Right atrium auricular region (tissue), 2 donors: ENCODE measurements at places on chromosomes 1 and 21.
A peak's percentile ranks its signal among the peaks of the same experiment; 100 is the strongest.

GRCh38 chr1:152486400-152487006, 24.1 kb upstream of the LCE5A start:
- no peak for DNase-seq

- DNase-seq = no peak
These were observed 182.9 kb downstream of the BACH1 start for GRCh38 chr21:29481641-29482040.

GRCh38 chr1:181341026-181341632, 142.2 kb upstream of the CACNA1E start:
- DNase-seq = no peak

GRCh38 chr1:23625459-23625858, 66.1 kb upstream of the RPL11 start:
- DNase-seq = no peak

DNA sequence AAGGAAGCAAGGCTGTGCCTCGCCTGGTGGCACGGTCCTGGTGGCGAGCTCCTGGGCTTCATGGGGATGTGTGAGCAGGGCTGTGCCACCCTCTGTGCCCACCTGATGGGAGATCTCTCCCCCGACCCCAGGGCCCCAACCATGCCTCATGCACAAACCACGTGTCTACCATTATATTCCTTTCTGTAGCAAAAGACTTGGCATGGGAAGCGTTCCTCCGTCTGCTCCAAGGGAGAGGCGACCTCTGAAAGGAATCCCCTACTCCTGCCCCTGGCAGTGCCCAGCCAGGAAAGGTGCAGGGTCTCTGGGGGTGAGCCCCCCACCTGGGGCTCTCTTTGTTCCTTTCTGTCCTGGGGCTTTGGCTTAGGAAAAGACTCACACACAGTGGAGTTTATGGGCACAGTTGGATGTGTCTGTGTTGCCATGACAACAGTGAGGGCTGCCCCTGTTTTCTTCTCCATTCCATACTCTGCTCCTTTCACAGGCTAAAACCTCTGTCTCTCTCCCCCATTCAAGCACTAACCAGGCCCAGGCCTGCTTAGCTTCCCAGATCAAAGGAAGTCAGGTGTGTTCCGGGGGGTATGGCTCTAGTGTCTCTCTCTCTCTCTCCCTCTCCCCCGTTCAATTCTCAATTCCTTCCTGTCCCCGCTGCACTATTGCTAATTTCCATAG, 21.4 kb upstream of the LRRN2 start:
- no peak for DNase-seq

GRCh38 chr21:22244516-22244915, 1246.3 kb downstream of the NCAM2 start:
- DNase-seq = no peak

DNA sequence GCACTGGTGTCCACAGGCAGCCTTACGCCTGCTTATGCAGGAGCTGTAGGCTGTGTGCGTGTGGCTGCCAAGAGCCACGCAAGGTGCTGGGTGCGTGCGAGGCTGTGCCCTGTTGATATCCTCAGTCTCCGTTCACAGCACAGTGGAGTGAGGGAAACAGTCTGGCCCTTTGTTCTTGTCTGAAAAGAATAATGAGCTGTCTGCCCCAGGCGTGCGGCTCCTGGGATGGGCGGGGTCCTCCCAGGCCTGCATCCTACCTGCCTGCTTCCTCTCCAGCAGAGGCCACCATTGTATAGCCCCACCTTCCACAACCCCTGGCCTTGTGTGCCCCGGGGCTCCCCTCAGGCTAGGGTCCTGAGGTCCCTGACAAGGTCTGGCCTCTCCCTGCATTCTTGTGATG, 47.0 kb upstream of the KDM4A start:
- DNase-seq = no peak

- no peak for DNase-seq
These were observed 698.0 kb downstream of the PTPRU start for GRCh38 chr1:29934255-29934772.

DNA sequence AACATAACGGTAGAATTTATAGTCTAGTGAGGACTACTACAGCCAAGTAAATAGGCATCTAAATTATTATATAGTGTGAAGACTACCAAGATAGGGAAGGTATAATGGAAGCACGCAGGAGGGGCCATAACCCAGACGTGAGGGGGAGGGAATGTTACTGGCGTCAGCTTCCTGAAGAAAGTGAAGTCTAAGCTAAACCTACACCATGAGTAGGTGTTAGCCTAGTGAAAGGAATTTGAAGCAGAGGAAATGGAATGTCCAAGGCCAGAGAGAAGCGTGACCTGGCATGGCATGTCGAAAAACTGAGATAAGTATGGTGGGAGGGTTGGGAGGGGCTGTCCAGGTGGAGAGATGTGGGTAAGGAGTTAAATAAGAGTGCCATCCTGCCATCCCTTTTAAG, 140.5 kb downstream of the SLC44A5 start:
- no peak for DNase-seq

- DNase-seq = no peak
These were observed 25.7 kb downstream of the MAPKAPK2 start for GRCh38 chr1:206710460-206710823.

DNA sequence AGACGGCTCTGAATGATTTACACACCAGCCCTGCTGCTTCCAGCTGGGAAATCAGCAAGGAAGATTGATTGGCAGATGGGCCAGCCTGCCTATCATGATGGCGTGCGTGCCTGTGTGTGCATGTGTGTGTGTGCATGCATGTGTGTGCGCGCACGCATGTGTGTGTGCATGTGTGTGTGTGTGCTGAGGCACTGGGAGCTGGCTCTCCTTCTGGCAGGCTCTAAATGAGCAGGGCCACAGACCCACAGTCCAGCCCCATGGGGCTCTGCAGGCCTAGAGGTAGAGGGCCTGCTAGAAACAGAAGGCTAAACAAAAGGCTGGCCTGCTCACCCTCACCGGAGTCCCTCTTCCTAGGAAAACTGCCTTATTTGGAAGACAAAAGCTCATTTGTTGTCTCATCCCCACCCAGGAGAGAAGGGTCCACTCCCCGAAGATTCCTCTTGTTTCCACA, 6.0 kb downstream of the KLHDC8A start:
- no peak for DNase-seq

GRCh38 chr1:28200234-28200873, 23.9 kb upstream of the PTAFR start:
- DNase-seq = no peak

DNA sequence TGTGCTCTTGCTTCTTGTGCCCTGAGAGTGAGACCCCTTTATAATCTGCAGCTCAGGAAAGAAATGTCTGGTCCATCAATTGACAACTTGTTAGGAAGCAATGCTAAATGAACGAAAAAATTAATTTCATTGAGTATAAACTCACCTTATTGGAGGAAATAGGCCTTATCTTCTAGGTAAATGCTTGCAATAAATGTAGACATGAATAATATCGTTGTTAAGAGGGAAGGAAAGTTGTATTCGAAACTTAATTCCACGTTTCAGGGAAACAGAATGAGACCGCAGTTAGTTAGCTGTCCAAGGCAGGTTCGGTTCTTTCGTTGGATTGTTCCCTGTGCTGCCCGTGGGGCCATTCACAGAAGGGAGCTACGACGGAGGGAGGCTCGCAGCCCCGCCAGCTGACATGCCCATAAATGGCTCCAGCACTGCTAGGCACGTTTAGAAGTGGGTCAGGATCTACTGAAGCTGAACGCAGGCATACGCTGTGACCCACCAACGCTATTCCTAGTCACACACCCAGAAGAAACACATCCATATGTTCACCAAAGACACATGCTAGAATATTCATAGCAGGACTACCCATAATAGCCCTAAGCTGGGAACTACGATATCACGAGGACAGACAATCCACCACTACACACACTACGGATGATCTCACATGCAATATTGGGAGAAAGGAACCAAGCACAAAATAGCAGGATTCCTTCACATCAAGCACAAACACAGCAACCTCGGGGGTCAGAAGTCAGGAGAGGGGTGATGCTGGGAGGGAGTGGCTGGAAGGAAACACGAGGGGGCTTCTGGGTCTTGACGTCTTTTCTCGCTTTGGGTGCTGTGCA, 56.2 kb upstream of the LBR start:
- DNase-seq = peak; percentile 50

DNA sequence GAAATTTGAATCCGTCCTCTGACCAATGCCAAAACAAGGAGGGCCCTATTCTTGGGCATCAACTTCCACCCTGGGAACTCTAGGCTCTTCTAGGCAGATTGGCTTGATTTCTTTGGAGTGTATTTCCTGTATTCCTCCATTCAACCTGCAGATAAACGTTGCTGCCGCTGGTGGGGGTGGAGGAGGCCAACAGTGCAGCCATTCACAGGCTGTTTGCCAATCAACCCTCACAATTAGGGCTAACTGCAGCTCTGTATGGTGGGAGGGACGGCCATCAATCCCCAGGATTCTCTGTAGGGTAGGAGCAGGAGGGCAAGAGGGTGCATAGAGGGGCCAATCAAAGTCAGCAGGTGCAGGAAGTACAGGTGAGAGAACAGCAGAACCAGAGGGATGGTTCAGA, 273.1 kb upstream of the PROX1 start:
- DNase-seq = no peak

GRCh38 chr1:17576519-17576853, 37.0 kb downstream of the ARHGEF10L start:
- DNase-seq = no peak

GRCh38 chr1:156471496-156472490, 28.8 kb downstream of the MEF2D start:
- peak; percentile 84 for DNase-seq

DNA sequence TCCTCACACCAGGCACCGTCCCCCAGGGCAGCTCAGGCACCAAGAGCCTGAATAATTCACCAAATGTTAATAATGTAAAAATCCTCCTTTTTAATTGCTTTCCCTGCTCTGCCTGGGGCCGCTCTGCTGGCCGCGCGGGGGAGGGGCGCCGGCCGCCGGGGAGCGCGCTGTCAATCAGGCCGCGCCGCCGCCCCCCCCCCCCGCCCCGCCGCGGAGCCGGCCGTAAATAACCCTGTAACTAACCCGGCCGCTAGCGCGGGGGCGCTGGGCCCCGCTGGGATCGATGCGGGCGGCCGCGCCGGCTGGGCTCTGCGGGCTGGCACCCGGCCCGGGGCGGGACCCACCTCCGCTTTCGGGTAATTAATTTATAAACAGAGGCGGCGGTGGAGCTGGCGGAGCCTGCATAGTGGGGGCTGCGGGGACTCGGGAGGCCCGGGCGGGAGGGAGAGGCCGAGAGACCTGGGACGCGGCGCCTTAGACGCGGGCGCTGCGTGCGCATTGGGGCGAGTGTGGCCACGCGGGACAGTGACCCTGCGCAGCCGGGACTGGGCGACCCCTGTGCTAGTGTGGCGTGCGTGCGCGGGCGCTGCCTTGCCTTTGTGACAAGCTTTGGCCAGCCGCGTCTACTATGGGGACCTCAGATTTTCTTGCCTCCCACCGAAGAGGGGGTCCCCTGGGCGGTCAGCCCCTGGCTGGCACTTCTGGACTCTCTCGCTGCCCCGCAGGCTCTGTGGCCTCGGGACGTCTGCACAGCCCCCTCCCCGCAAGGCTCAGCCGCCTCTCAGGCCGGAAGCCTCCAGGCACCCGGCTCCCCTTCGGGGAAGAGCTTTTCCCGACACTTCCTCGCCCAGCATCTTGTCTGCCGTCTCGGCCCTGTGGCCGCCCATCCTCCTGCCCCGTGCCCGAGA, 16.6 kb downstream of the SAMD11 start:
- DNase-seq = peak; percentile 68

DNA sequence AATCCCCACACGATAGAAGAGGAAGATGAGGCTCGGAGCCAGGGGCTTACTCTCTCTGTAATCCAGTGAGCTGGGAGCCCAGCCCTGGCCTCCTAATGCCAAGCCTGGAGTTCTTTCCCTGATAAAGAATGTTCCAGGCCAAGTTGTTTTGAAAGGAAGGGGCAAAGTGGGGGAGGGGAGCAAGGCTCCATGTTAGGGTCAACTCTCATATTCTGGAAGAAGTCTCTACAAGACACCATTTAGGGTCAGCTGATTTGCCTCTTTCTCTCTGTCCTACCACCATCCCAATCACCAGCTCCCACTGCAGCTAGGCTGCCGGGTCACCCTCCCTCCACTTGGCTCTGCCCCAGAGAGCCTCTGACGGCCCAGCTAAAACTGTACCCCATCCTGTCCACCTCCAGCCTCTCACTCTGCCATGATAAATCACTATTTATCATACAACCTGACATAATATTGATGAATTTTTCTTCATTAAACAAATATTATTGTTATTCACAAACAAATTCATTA, 95.0 kb downstream of the GLIS1 start:
- DNase-seq = no peak

DNA sequence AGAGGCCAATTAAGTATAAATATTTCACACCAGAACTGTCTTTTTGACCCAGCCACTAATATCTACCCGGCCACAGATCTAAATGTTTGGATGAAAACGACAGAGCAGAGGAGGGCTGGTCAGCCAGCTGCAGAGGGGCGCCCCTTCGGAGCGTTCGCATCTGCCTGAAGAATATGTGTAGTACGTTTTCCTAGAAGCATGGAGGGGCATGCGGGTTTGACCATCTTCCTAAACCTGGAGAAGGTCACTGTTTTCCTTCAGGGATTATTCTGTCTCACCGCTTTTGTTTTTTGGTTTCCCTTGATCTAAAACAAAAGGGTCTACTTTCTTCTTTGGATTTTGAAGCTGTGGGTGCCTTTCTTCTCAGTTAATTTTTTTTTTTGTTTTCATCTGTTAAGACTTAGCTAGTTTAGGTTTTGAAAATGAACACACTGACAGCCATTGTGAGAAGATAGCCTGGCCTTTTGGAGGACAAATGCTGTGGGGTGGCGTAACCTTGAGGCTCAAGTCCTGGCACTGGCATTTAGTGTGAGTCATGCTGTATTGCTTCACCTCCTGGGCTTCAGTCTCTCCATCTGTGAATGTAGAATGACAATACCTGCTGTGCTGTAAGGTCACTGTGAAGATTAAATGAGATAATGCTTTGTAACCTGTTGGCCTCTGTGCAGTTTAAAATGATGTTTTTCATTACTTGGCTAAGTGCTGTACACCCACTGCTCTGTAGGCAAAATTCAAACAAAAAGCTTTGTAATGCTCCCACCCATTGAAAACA, 74.1 kb upstream of the IRF2BP2 start:
- peak; percentile 87 for DNase-seq

DNA sequence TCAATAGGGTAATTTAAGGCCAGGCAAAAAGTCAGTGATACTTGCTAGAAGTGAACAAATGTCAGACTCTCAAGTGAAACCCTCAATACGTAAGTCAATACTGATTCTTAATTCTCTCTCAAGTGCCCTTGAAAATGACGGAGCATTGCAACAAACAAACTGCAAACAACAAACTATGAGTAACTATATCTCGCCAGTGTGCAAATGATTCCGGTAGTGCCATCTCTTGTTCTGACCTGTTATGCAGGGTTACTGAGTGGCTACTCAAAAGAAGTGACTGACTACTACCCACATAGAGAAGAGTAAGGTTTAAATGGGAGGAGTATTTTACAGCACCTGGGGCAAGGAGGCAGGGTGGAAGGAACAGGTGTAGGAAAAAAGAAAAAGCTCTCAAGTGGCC, 1.6 kb downstream of the SLC19A2 start:
- no peak for DNase-seq

DNA sequence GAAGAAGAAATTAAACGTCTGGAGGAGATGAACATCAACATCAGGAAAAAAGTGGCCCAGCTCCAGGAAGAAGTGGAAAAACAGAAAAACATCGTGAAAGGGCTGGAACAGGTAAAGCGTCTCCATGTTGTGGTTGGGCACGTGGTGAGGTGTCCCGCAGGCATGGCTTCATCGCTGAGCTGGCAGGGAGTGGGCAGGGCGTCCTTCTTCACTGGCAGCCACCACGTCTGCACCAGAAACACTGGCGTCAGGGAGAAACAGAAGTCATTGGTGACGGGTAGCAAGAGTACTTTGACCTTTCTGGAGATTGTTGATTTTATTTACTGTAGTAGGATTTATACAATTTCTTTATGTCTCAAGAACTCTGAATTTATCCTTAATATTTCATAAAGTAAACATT, 59.0 kb upstream of the DIP2A start:
- DNase-seq = no peak
